Head of caudate nucleus (tissue), 42 donors: ENCODE measurements at places on chromosomes 5 and 9.

- no peak for DNase-seq
Measured at GRCh38 chr9:76116913-76117312, 226.4 kb downstream of the PCSK5 start.

GRCh38 chr9:107707915-107708441 is 218.4 kb upstream of the KLF4 start:
- DNase-seq: no peak

GRCh38 chr5:173435447-173435846 is 107.2 kb upstream of the STC2 start:
- DNase-seq: no peak

GRCh38 chr5:2847608-2848007 is 96.1 kb upstream of the IRX2 start:
- DNase-seq: no peak

DNA sequence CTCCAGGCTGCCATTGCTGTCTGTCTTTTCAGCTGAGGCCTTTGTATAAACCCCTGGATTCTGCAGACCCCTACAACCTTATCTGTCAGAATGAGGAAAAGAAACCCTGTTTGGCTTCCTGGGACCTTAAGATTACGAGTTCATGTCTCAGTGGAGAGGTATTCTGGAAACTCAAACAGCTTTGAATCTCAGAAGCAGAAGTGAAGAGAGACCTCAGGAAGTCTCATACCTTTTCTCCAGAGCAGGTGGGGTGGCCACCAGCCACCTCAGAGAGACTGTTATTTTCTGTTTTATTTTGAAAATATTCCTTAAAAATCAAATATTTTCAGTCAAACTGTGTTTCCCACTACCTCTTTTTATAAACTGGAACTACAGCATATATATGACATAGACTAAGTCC is 457.5 kb downstream of the TMEM232 start:
- DNase-seq: no peak

GRCh38 chr5:34838785-34839714 is at the start of gene TTC23L:
TTC23L (plus strand) TSS chr5:34839164; CDS start chr5:34840672, 1,508 bp downstream.
- DNase-seq: peak; percentile 93

- no peak for DNase-seq
Measured at GRCh38 chr9:112144807-112145206, 30.3 kb downstream of the SUSD1 start.

- no peak for DNase-seq
Measured at GRCh38 chr5:113043491-113043931, 66.9 kb downstream of the DCP2 start.

- DNase-seq: no peak
Measured at GRCh38 chr5:151137067-151137825, 20.3 kb downstream of the ANXA6 start.

GRCh38 chr9:18297056-18297841 is 176.7 kb upstream of the ADAMTSL1 start:
- no peak for DNase-seq

GRCh38 chr9:75146229-75146628 is 57.9 kb downstream of the OSTF1 start:
- DNase-seq: no peak

- DNase-seq: no peak
Measured at GRCh38 chr5:143462431-143462830, 58.9 kb upstream of the NR3C1 start.

DNA sequence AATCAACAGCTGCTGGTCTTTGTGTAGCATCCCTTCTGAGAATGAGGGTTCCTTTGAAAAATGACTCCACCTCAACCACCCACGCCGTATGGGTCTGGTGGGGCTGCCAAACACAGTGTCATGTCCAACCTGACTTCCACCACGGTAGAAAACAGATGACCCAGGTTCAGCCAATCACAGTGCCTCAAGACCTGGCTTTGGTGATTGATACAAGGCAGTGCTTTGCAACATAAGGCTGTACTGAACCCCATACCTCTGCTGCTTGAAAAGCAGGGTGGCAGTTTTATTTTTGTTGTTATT is 11.5 kb upstream of the TGFBR1 start:
- no peak for DNase-seq

GRCh38 chr5:97418462-97418861 is 235.4 kb upstream of the RIOK2 start:
- no peak for DNase-seq

- no peak for DNase-seq
Measured at GRCh38 chr5:107121793-107122519, 548.8 kb downstream of the EFNA5 start.

GRCh38 chr9:128232528-128233428 is 29.6 kb downstream of the DNM1 start:
- no peak for DNase-seq

GRCh38 chr5:149035372-149035790 is 27.5 kb downstream of the SH3TC2 start:
- peak; percentile 84 for DNase-seq

- no peak for DNase-seq
Measured at GRCh38 chr9:3993773-3994172, 306.1 kb downstream of the GLIS3 start.

DNA sequence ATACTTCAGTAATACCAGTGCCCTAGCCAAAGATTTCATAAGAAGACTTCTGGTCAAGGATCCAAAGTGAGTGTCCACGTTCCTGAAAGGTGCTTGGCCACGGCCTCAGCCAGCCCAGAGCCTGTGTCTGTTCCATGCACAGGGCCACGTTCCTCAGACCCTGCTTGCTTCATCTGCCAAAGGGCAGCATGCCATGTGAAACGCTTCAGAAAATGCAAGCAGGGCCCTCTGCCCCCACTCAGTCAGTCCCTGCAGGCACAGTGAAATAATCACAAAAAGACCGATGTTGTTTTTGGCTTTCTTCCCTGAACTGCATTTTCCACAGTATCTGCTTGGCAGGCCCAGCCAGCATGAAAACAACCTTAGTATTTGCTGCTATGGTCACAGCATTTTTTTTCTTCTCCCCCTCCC is 85.5 kb upstream of the CTSL start:
- DNase-seq: no peak

GRCh38 chr9:103839197-103839596 is 254.9 kb upstream of the SMC2 start:
- DNase-seq: no peak

GRCh38 chr9:37290940-37291485 is 131.5 kb upstream of the GRHPR start:
- no peak for DNase-seq

- DNase-seq: no peak
Measured at GRCh38 chr9:70962761-70963440, 158.5 kb downstream of the TRPM3 start.

DNA sequence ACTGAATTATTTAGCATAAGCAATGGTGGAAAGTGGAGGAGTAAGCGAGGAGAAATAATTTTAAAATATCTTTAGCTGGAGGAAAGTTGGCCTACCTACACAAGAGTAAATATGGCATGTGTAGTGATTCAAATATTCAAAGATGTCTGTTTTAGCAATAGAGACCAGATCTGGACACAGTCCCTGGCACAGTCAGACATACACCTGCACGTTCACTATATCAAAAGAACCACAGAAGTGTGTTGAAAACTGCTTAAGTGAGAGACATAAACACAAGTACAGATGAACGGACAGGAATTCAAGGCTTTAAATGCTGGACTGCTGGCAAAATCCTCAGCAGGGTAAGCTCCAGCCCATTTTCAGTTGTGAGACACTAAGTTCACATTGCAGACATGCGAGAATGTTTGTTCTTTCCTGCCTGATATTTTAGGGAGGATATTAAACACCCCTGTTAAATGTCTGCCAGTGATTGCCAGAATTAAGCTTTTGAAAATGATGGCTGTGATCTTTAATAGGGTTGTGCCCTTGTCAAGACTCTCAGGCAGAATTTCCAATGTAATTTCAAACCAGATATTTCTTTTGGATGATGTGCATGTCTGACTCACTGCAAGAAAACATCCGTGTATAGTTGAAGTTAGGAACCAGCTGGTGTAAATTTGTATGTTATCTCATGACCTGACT is 810.6 kb downstream of the TLE4 start:
- no peak for DNase-seq

DNA sequence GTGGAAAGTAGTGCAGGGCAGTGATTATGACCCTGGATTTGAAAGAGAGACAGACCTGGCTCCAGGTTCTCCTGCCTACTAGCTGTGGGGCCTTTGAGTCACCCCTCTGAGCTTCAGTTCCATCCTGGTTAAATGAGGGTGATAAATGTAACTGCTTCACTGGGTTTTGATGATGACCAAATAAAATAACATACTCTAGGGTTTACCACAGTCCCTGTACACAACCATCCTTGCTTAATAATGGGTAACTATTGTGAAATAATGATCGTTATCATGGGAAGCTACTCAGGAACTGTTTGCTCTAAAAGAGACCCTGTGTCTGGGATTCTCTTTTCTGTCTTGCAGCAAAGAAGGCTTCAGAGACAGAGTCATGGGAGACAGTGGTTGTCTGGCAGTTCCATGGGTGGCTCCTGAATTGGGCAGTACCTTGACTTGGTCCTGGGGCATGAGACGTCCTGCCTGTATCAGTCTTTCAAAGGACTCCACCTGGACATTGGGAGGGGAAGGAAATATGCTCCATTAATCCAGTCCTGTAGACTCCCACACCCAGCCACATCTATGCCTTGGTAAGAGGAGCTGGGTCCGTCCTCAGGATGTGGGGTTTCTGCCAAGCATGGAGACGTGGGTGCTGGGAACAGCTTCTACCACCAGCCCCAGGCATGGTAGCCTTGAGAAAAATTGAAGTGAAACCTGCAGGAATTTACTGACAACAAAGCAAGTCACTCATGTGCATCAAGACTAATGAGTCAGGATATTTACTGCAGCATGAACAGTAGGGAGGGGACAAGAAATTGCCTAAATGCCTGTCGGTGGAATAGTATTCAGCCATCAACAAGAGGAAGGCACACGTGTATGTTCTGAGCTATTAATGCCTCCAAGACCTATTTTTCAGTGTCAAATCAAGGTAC is 23.4 kb downstream of the AKNA start:
- no peak for DNase-seq

DNA sequence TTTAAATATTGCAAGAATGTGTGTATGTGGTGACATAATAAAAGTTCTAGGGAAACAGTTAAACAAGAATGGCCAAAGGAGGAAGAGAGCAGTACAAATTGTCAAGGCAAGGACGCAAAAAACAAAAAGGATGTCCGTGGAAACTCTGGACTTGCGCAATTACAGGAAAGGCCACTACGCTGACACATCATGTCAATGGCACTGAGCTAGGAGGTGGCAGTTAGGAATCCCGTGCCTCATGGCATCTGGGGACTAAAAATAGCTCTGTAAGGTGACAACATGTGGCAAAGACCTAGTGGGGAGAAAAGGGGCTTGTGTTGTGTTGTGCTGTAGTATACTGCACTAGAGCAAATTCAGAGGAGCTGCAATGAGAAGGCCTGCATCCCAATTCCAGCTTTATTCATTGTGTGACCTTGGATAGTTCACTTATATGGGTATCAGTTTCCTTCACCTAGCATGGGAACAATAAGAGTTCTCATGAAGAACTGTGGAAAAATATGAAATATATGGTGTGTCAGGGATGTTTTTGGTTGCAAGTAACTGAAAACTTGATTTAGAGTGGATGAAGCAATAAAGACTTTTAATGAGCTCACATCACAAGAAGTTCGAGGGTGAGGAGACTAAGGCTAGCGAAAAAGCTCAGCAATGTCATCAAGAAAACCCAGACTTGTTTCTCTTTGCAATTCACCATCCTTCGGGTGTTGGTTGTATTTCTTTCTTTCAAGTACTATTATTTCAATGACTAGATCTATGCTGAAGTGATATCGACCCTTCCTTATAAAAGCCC is 124.1 kb upstream of the STC2 start:
- no peak for DNase-seq

DNA sequence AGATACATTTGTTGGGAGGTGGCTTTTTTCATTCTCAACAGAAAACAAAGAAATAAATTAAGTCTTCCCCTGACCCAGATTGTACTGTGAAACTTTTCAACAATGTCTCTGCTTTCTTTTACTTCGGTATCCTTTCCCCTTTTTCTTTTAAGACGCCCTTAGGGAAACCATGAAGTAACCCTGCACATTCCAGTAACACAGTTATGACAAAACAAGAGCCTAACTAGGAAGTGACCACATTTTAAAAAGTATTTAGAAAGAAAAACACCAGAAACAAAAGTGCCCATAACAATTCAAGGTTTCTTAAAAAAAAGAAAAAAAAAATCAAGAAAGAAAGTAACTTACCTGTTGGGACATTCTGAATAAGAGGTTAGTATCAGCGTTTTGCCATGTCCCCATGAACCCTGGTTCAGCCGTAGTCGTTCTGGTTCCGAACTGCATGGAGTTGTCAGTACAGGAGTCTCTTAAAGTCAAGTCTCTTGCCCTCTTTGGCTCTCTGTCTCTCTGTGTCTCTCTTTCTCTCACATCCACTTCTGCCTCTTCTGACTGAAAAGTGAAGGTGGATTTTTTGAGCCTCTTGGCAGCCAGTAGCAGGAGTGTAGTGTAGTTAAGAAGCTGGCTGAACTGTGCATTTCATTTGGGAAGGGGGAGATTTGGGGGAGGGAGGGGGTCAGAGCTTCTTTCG is 142.9 kb downstream of the BNC2 start:
- DNase-seq: no peak

GRCh38 chr9:137436761-137437600 is 4.2 kb downstream of the ENTPD8 start:
- DNase-seq: no peak

DNA sequence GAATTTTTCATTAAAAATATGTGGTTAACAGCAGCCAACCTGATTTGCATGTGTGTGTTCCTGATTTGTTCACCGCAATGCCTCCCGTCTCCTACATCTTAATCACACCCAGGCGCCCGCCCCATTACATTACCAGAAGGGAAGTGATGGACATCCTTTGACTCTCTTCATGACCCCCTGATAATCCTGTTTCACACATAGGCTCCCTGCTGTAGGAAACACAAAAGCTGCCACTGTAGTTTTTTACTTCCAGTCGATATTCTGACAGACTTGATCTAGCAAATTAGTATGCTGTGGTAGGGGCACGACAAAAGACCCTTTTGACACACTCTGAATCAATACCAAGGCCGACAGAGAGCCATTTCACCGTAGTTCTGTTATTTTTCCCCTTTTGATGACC is 287.8 kb upstream of the ISL1 start:
- DNase-seq: no peak

- DNase-seq: no peak
Measured at GRCh38 chr9:27408482-27408881, 111.5 kb upstream of the EQTN start.

DNA sequence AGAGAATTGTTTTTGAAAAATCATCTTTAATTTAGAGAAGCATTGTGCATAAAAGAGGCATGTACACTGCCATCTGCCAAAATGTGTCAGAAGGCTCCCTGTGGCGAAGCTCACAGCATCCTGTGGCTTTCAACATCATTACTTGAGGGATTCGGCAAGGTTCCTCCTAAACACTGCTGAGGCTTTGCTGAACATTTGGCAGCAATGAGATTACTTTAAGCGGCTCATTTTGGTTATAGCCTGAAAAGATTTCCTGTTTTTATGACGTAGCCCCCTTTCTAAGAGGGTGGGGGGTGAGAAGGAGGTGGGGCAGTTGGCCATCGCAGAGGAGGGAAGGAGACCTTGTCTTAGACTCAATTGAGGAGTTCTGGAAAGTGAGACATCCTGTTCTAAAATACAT is 469.4 kb downstream of the RASEF start:
- no peak for DNase-seq
